OCI-M1 (cell line): ENCODE measurements at places on chromosomes 16 and 17.

DNA sequence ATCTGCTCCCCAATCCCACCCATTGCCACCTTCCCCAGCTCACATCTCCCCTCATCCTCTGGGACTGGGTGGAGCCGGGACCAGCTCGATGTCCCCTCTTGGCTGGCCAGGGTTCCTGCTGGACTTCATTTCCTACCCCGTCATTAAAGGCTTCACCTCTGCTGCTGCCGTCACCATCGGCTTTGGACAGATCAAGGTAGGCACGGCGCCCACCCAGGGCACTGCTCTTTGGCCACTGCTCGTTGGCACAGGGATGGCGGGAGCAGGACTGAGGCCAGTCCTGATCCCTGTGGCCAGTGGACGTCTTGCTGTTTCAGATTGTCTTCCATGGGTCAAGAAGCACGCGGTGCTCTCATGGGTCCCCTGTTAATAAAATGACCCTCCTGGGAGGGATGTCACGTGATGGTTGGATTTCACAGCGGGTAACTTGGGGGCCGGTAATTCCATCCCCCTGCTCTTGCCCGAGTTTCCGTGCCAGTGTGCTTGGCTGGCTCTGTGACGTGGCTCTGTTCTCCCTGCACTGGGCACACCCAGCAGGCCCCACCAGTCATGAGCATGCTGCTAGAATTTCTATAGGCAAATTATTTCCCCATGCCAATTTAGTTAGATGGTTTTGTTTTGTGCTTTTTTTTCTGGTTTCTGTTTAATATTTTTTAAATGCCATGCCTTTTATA, 3.1 kb downstream of the SLC26A11 start:
- no peak for DNase-seq

DNA sequence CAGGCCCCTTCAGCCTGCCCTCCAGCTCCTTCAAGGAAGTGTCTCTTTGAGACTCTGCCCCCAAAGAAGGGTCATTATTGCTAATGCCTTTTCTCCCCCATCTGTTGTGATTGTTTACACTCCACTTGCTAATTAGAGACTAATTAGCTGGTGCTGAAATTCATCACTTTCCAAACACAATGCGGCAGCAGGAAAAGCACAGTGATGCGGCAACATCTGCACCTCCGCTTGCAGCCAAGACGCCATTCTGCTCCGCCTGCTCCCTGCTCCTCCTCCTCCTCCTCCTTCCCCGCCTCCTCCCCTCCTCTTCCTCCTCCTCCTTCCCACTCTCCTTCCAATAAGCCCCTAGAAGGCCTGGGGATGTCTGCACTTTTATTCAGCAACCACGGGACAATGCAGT, 110.5 kb downstream of the SDK2 start:
- no peak for DNase-seq

DNA sequence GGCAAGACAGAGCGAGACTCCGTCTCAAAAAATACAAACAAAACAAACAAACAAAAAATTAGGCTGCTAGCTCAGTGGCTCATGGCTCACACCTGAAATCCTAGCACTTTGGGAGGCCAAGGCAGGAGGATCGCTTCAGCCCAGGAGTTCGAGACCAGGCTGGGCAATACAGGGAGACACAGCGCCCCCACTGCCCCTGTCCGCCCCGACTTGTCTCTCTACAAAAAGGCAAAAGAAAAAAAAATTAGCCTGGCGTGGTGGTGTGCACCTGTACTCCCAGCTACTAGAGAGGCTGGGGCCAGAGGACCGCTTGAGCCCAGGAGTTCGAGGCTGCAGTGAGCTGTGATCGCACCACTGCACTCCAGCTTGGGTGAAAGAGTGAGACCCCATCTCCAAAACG, 531 bp upstream of the CDH1 start:
- DNase-seq: no peak

- DNase-seq: peak; percentile 92
Measured at GRCh38 chr17:4206962-4207361, 56.8 kb downstream of the ANKFY1 start.

DNA sequence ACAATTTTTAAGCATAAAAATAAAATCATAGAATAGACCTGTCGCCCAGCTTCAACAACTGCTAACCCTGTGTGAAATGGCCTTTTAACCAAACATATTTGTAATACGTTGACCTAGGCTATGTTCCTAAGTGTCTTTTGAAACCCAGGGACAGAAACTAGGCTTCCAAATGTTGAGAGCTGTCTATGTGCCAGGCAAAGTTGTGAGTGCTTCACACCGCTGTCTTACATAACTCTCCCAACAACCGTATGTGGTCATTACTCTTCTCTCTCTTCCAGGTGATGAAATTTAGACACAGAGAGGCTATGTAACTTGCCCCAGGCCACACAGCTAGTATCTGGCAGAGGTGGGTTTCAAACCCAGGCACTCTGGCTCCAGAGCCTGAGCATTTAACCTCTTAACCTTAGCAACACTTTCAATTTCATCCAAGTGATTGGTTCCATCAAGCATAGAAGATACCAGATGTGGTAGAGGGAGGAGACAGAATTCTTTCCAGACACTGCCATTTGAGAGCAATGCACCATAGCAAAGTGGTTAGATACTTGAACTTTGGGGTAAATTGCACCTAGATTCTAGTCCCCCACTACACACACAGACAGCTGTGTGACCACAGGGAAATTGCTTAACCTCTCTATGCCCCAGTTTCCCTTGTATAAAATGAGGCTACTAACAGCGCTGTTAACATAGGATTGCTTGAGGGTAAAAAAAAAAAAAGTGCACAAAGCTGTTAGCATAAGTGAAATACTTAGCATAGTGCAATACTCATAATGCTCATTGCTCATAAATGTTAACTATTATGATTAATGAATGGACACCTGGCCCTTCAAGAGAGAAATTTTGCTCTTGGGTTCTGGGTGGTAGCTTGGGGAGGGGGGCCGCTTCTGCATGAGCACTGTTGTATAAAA, 160.6 kb downstream of the IRX3 start:
- DNase-seq: no peak

DNA sequence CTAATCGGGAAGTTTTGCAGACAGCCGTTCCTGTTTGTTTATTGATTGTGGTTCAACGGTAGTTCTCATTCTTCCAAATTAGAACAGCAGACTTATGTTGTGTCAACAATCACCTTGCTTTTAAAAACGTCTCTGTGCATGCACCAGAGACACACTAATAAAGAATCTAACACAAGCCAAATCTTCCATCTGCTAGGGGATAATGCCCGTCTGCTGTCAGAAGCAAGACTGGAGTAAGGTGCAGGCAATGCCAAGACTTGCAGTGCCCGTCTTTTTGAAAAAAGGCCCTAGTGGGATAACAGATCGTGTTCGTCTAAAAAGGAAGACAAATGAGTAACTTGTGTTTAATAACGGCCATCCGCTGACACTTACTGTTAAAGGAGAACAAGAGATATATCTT, 158.4 kb downstream of the KCNJ2 start:
- no peak for DNase-seq

DNA sequence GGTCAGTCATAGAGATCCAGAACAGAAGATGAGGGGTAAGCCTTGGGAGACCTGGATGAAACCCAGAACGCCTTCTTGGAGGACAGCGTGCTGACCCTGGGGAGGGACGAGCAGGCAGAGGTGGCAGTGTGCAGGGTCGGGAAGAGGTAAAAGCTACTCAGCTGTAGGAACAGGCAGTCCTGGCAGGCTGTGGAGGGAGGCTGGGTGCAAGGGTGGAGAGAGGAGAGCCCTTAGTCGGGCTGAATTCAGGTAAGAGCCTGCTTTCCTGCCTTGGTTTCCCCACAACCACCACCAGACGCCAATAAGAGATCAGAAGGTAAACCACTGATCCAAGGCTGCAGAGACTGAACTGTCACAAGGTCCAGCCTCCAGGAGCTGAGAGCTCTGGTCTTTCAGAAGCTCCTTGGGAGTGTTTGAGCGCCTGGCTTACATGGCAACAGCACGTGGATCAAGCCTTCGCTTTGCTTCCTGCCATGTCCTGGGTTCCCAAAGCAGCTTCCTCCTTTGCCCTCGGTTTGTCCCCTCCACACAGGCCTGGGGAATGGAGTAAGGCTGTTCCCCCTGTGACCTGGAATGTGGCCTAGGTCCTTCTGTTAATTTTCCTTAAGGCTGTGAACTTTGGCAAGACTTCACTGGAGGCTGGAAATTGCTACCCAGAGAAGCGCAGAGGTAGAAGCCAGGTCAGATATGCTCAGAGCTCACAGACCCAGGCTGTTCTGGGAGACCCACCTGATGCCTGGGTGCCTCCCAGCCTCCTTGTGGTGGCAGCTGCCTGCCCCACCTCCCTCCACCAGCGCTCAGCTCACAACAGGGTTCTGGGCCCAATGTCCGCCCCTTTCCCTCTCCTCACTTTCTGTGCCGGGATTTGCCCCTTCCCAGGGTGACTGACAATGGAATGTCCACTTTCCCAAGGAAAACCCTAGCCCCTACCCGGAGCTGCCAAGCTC, 3.9 kb upstream of the PDK2 start:
- DNase-seq: no peak

GRCh38 chr16:1221628-1222552, 3.2 kb downstream of the TPSG1 start:
- DNase-seq: no peak

DNA sequence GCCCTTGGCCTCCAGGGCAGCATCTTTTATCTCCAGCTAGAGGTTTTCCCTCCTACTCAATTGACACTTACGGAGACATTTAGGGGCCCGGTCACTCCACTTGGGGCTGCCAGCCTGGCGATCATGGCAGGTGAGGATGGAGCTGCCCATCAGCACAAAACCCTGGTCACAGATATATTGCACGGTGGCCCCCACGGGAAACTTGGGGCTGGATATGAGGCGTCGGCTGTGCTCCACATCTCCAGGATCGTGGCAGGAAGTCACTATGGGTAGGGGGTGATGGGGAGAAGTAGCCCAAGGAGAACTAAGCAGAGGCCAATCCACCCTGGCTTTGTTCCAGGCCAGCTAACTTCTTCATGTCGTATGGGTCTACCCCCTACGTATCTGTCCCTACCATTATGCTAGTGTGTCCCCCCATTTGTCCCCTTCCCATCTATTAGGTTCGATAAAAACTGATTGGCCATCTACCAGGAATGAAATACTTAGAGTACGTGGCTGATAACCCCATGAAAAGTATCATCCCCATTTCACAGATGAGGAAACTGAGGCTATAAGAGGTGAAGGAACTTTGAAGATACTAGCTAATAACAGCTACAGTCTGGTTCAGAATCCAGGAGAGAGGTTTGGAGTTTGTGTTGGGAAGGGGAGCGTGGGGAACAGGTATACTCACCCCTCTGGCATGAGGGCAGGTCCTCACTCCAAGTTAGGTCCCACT, 6.1 kb upstream of the PHF12 start:
- no peak for DNase-seq

GRCh38 chr16:27432558-27432957, 30.6 kb downstream of the IL21R start:
- DNase-seq: no peak

DNA sequence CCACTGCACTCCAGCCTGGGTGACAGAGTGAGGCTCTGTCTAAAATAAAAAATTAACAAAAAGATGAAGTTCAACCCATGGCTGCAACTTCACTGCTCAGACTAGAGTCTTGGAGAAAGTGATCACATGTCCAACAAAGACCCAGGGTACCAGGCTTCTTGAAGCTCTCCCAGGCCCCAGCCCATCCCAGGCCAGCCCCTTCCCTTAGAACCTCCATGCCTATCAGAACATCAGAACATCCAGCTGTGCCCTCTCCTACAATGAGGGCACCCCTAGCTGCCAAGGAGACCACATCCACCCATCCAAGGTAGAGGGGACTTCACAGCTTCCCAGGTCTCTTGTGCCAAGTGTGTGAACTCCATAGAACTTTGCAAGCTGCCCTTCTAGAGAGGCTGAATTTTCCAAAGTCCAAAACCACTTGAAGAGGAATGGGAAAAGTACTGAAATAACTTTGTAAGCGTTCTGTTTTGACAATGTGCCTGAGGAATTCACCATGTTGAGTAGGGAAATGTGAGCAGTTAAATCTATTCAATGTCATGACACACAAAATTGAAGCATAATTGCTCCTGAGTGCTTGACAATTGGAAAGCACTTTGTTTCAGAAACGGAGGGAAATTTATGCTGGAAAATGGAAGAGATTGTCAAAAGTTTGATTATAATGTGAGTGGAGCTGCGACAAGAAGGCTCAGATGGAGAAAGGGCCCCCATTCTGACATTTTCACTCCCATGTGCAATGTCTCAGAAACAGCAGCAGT, 230.4 kb downstream of the ZNF423 start:
- no peak for DNase-seq

DNA sequence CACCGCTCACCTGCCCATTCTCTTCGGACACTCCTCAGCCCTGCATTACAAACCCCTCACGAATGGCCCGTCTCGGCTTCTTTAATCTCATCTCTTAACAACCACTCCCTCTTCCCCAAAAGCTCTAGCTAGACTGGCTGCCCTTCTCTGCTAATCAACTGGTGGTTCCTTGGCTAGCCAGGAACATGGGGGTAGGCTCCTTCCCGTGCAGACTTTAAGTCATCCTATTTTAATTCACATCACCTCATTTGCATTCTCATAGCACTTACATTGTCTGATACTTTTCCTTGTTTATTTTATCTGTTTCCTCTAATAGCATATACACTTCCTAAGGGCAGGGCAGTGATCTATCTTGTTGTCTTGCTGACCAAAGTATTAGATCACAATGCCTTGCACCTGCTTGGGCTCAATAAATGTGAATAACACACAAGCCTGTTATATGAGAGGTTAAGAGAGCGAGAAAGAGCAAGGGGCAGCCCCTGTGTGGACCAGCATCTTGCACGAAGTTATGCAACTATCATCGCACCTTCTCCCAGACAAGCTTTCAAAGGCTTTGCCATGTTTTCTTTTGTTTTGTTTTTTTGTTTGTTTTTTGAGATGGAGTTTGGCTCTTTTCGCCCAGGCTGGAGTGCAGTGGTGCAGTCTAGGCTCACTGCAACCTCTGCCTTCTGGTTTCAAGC, 9.8 kb downstream of the TP53 start:
- no peak for DNase-seq

DNA sequence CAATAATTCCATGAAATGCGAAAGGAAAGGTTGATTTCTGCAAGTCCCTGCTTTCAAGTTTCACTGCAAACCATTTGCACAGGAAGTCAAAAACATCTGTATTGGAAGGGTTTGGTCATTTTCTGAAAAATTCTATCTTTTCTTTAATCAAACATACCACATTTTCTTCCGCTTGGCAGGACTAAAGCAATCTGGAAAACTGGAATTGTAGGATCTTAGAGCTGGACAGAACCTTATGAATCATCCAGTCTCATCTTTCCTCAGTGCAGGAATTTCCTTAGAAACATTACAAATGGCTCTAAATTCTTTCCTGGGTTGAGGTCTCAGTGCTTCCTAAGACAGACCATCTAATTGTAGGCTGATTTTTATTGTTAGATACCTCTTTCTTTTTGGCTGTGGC, 111.5 kb upstream of the ELAC2 start:
- no peak for DNase-seq

- DNase-seq: no peak
Measured at GRCh38 chr16:22874394-22874793, 60.4 kb downstream of the HS3ST2 start.

GRCh38 chr17:28128779-28129178, 86.3 kb downstream of the NLK start:
- no peak for DNase-seq

DNA sequence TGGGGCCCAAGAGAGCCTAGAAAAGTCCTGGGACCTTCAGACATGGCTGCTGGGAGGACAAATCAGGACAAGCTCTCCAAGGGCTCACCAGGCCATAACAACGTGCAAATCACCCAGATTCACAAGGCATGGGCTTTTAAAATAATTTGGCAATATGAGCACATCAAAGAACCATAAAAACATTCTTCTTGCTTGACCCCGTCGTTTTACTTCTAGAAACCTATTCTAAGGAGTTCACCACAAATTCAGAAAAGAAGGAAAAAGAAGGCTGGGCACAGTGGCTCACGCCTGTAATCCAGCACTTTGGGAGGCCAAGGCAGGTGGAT, 12.1 kb upstream of the MT3 start:
- DNase-seq: no peak

- DNase-seq: no peak
Measured at GRCh38 chr16:47469227-47469626, 8.1 kb downstream of the PHKB start.
